Kidney (tissue), 22 donors: ENCODE measurements at places on chromosomes 2 and 18. TPM values are rescaled to one million over a fixed set of nuclear protein-coding genes. Genes with fewer than 3 reads are reported as not detected.

Gene RESP18
- not detected for polyA plus RNA-seq

Gene ZNF516
- 6.7 TPM for polyA plus RNA-seq

Gene CDK15
- 0.11 TPM for polyA plus RNA-seq

Gene EGR4
- not detected for polyA plus RNA-seq

Gene CHST9
- polyA plus RNA-seq = 1.5 TPM

Gene VAPA
- 185 TPM for polyA plus RNA-seq
